ENCODE measurements at places on chromosomes 3 and 15.

- DNase-seq: no peak
Measured at GRCh38 chr3:161187046-161187445, 34.1 kb upstream of the NMD3 start.

GRCh38 chr15:29736744-29737020 lies 85.6 kb downstream of the TJP1 start:
- peak; percentile 28 for DNase-seq

DNA sequence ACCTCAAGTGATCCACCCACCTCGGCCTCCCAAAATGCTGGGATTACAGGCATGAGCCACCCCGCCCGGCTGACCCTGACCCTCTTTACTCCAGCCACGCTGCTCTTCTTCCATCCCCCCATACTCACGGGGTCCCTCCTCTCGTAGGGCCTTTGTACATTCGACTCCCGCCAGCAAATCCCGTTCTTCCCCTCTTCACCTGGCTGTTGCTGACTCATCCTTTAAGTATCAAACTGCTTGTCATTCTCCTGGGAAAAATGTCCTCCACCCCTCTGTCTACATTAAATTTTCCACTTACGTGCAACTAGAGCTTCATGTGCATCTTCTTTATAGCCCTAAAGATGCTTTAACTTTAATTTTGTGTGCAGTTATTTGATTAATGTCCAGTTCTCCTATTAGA lies 203.1 kb downstream of the OPA1 start:
- DNase-seq: no peak

- DNase-seq: no peak
Measured at GRCh38 chr3:99928771-99929744, 111.4 kb downstream of the CMSS1 start.

- DNase-seq: no peak
Measured at GRCh38 chr15:82942691-82943090, 9.8 kb downstream of the HOMER2 start.

DNA sequence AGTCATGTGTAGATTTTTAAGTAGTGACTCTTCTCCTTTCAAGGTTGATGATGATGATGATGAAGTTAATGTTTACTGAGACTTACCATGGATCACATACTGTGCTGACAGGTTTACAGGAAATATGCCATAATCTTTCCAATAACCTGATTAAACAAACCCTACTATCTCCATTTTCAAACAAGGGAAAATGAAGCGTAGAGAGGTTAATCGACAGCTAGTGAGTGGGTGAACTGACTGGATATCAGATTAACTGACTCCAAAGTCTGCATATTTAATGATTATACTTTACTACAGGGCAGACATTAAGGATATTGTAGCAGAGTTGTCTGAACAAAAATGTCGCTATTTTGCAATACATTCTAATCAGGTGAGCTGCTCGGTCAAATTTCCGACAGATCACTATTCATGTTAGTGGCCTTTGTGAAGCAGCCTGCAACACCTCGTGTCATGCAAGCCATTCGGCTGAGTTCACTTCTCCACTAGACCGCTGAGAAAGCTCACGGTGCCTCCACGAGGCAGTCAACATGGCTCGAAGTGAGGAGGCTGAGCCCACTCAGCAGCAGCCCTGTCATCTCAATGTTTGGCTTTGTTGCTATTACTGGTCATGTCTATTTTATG lies 264.2 kb downstream of the NFKBIZ start:
- no peak for DNase-seq

DNA sequence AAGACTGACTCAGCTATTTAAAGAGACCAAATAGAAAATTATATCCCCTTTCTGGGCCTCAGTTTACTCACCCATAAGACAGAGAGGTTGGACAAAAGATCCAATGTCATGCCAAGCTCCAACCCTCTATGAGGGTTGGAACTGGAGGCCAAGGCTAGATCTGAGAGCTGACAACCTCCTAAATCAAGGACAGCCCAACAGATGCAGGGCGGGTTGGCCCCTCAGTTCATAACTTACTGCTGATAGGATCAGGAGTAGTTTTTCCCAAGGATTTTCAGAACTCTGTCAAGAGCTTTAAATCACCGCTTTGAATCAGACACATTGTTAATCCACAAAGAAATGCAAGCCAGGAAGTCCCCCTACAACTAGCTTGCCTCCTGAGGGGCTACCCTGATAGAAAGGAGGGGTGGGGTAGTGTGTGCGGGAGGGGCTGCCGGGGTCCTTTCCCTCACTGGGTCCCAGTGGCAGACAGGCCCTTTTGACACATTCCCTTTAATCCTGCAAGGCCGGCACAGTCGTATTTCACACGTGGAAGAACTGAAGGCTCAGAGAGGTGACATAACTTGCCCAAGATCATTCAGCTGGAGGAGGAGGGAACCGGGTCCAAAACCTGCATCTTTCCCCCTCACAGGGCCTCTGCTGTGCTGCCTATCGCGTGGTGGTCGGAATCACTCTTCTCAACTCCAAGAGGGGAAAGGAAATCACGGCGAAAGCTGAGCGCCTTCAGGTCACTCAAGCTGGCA lies 21.4 kb downstream of the BMF start:
- DNase-seq: no peak

All from choroid plexus epithelial cell (primary cell).